ENCODE measurements at places on chromosomes 6 and 20. TPM values are rescaled to one million over a fixed set of nuclear protein-coding genes. Genes with fewer than 3 reads are reported as not detected.

Gene TCF19
- 14.2 TPM for total RNA-seq

Gene ILRUN
- total RNA-seq, result 32.8 TPM

Gene SLC17A1
- total RNA-seq, result not detected

Gene WFDC5
- total RNA-seq, result not detected

Gene FAM184A
- total RNA-seq, result not detected

Gene THEMIS
- not detected for total RNA-seq
